Activated CD4-positive, alpha-beta T cell treated with anti-CD3 and anti-CD28 coated beads, Interleukin-2, amount 50 U/mL, for 16 hours (primary cell): ENCODE measurements at places on chromosomes 13 and 19.

- DNase-seq, result peak; percentile 64
Measured at GRCh38 chr19:43532571-43532961, 422 bp upstream of the ZNF575 start.

GRCh38 chr13:45398877-45399276 lies 19.3 kb downstream of the SLC25A30 start:
- DNase-seq, result peak; percentile 58

DNA sequence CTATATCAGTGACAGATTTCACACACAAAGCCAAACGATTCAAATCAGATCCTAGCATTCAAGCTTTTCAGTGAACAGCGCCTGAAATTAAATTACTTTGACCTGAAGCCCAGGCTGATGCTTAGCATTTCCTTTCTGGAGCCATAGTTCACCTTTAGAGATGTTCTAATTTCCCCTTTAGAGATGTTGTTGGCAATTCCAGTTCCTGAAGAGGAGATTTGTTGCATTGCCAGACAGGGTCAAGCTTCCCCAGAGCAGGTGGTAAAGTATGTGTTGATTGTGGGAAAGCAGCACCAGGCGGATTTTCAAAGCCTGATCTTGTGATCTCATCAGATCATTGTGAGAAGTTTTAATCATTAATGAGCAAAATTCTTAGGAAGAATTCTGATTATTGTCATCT lies 609.8 kb upstream of the KLF12 start:
- no peak for DNase-seq

- peak; percentile 27 for DNase-seq
Measured at GRCh38 chr13:77386880-77387606, 60.1 kb upstream of the MYCBP2 start.

GRCh38 chr19:738509-739128 lies 12.3 kb upstream of the MISP start:
- no peak for DNase-seq

- no peak for DNase-seq
Measured at GRCh38 chr13:67438465-67438864, 208.3 kb upstream of the PCDH9 start.

DNA sequence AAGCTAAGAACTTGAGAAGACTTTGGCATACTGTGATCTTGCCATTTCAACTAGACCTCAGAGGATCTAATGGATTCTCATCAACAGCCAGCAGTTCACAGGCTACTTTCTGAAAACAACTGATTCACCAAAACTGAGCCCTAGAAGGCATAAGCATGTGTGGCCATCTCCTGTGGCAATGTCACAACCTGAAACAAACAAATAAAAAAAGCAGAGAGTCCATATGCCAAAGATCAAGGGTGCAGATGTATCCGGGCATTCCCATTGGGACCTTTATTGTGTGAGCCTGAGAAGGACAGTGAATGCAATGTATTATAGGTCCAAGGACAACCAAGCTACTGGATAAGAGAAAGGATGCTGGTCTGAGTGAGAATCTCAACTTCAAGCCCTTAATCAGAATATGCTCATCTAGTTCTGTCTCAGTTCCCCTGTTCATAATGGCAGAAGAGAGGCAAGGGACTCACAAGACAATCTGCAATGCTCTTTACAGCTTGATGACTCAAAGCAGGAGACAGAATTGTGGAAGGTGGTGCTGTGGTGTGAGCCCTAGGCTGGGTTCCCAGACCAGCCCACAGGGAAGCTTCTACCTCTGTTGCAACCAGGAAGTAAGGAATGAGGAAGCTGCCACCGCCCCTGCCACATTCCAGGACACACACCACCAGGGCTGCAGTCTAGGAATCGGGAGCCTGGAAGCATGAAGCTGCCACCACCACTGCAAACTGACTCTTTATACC lies 133.7 kb downstream of the RAP2A start:
- no peak for DNase-seq

- no peak for DNase-seq
Measured at GRCh38 chr13:110150384-110151101, 156.4 kb downstream of the COL4A1 start.

DNA sequence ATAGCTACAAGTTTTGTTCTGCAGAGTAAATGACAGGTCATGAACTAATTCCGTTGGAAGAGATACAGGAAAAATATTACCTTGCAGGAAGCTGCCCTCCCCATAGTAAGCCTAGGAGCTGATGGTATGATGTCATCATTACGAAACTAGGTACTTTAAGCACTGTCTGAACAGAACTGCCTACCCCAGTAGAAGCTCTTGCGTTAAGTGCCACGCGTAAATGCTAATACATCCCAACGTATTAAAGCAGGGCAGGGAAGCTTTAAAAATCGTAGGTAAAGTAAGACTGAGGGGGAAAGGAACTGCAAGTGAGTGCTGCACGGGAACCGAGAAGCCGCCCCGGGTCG lies 572 bp downstream of the UGGT2 start:
- DNase-seq, result no peak

GRCh38 chr19:19550485-19550929 lies 12.4 kb downstream of the CILP2 start:
- no peak for DNase-seq

- no peak for DNase-seq
Measured at GRCh38 chr19:23263870-23264590, 13.8 kb upstream of the ZNF724 start.

DNA sequence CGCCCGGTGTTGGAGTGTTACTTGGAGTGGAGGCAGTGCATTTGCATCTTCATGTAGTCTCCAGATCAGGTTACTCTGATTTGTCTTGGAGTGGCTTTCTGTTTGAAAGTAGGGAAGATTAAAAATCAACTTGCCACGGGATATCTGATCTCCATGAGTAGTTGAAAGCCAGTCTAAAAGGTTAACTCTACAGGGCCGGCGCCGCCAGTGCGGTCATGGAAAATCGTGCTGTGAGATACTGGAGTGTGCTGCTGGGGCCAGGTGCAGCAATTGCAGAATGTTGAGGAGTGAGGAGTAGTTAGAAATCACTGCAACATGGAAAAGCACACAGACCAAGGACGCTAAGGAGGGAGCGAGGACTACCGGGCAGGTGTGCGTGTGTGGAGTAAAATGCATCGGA lies 175.0 kb downstream of the STK24 start:
- no peak for DNase-seq

DNA sequence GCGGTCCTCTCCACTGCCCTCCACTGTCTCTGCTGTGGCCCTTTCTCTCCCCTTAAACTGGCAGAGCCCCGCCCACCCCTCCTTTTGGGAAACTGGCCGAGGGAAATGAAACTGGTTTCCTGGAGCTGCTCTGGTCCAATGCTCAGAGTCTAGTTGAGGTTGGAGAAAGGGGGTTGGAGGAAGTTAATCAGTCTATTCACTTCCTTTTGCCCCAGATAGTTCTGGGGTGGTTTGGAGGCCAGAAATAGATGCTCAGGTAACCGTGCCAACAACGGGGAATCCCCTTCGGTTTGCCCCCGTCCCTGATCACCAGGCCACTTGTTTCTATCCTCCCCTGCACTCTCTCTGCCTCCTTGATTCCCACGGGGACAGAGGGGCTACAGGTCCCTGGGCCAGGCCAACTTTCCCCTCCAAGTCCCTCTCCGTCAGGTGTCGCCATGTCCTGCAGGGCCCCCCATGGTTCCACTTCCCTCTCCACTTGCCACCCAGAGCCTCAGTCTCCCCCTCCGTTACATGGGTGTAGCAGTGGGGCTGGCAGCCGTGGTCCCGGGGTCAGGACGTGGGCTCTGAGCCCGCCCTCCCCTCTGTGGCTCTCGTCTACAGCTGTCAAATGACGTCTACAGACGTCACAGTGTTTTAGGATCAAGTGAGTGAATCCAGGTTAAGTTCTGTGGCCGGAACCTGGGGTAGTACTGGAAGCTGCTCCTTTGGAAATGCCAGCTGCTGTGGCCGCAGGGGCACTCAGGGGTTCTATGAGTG lies at the start of gene IL4I1:
Gene IL4I1 (minus strand): TSS at position 25 of the 759 bp plus-strand sequence. CDS start 727 bp downstream, outside the sequence.
- peak; percentile 81 for DNase-seq

DNA sequence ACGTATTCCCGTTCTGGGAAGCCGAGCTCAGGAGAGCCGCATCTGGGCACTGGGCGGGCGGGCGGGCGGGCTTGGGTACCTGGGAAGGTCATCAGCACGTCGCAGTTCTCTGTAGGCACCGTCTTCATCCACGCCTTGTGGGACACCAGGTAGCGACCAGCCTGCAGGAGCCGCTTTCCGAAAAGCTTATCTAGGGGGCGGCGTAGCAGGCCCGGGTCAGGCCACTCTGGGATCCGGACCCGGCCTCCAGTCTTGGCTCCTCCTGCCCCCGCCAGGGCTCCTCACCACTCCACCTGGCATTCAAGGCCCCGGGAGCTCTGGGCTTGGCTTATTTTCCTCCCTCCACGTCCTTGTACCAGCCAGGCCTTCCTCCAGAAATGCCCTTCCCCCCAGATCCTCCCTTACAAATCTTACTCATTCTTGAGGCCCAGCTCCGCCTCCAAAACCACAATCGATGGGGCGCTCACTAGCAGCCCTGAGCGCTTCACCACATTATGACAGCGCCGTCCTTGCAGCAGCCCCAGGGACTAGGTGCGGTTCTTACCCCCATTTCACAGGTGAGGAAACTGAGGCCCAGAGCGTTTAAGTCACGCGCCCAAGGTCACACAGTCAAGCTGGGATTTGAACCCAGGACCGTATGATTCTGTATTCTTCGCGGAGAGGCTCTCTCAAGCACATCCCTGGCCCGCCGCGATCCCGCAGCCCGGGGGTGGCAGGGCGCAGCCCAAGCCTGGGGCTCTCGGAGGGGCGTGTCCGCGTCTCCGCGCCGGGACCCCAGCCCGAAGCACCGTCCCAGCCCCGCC lies 843 bp downstream of the ANO8 start:
- DNase-seq, result peak; percentile 91

- DNase-seq, result peak; percentile 56
Measured at GRCh38 chr19:41882568-41883462, at the start of gene ARHGEF1. Gene ARHGEF1 (plus strand): TSS chr19:41883184. CDS start chr19:41888083, 4,899 bp downstream.

- no peak for DNase-seq
Measured at GRCh38 chr13:90276216-90276615, 1071.3 kb upstream of the MIR17HG start.

- DNase-seq, result no peak
Measured at GRCh38 chr13:39415008-39415802, 187.8 kb downstream of the LHFPL6 start.

GRCh38 chr19:772730-773436 lies 22.0 kb downstream of the MISP start:
- DNase-seq, result no peak

GRCh38 chr19:43748685-43749084 lies 6.1 kb downstream of the SMG9 start:
- no peak for DNase-seq

DNA sequence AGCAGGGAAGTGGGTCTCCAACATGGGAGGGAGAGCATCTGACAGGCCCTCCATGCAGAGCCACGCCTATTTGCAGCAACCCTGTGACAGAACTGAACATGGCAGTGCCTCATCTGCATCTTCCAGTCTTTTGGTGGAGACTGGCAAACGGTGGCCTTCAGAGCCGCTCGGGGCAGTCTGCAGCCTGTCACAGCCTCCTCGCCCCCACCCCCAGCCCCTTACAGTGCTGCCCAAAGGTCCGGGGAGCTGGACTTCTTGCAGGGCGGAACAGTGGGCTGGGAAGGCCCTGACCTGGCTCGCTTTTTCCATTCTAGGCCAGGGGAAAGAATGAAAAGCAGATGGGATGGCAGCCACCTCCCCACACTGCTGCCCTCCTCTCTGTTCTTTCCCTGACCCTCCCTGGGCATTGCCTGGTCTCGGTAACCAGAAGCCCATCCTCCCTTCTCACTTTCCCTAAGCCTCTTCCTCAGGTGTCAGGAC lies 2.7 kb downstream of the CALM3 start:
- DNase-seq, result no peak

DNA sequence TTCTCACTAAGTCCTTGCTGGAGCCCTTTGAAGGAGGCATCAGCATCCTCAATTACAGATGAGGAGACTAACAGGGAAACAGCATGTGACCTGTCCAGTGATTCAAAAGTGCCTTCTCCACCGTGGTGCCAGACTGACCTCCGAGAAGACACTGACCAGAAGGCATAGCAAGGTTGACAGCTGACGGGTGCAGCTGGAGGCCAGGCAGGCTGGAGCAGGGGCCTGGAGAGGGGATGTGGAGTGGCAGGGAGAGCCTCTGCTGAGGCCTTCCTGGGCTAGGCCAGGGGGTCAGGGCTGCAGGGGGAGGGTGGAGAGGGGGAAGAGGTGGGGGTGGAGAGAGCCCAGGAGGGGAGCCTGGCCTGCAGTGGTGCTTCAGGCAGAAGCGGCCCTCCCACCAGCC lies 66.3 kb downstream of the KCTD15 start:
- DNase-seq, result no peak
